ENCODE measurements at places on chromosomes 7 and 10. TPM values are rescaled to one million over a fixed set of nuclear protein-coding genes. Genes with fewer than 3 reads are reported as not detected.

GDF2 gene
- not detected for total RNA-seq

UBTD1 gene
- total RNA-seq: 0.88 TPM

PDGFA gene
- total RNA-seq: 0.67 TPM

AKR1C2 gene
- not detected for total RNA-seq

NRCAM gene
- not detected for total RNA-seq

ATRNL1 gene
- 0.87 TPM for total RNA-seq

SAMD9 gene
- total RNA-seq: 85.6 TPM

OR2A42 gene
- total RNA-seq: not detected

MALRD1 gene
- not detected for total RNA-seq

ACSM6 gene
- total RNA-seq: not detected

AGAP6 gene
- 15.8 TPM for total RNA-seq

CTAGE4 gene
- total RNA-seq: 1.8 TPM

CH25H gene
- not detected for total RNA-seq

MSMB gene
- total RNA-seq: not detected
